ENCODE measurements at places on chromosomes 2 and 18. TPM values are rescaled to one million over a fixed set of nuclear protein-coding genes. Genes with fewer than 3 reads are reported as not detected.

DNA sequence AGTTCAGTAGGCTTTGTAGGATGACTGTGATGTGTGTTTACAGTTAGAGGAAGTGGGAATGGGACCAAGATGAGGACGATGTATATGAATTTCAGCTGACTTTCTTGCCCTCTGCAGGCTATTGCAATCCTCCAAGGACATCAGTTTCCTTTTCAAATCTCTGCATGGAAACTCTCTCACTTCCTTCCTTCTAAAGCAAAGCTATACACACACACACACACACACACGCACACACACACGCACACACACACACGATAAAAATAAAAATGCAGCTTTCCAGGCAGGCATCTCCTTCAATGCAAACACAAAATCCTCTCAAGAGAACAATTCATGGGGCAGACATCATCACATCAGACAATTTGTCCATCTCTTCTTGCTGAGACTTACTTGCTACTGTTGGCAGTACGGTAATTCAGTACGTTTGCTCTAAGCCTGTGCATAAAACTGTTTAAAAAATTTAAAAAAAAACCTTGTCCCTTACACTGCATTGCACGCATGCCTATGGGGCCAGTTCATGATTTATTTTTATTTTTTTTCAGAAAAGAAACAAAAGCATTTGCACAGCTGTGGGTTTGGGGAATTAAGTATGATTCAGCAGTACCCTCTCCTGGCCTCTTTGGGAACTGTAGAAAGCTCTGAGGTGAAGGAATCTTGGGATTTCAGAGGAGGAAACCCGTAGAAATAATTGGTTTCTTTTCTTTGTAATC lies 27.1 kb upstream of the ICOS start:
- DNase-seq: no peak

DNA sequence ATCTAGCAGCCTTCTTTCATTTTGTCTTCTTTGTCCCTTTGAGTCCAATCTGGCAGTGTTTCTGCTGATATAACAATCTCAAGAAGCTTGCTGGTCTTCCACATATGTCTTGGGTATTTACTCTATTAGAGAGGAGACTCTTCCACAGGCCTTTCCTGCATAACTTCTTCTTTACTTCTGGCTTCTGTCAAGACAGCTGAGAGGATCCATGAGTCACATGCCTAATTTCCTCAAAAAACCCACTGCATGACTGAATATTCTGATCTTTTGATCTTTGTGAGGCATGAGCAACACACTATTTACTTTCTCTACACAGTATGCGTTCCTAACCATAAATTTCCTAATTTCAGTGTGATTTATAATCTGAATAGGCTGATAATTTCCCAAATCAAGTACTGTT lies 5.1 kb upstream of the DCC start:
- no peak for DNase-seq

DNA sequence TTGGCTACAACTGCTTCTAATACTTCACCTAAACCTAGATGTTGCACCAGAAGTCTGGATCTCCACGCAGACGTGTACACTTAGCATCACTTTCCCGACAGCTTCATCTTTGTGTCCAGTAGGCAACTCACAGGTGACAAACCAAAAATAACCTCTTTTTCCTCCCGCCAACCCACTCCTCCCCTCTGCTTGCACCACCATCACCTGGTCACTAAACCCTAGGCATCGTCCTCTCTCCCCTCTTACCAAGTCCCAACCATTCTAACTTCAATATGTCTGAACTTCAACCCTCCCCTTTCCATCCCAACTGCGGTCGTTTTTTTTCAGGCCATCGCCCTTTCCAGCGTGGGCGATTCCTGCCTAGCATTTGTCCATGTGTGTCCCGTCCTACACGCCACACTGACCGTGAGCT lies 413 bp upstream of the CHMP3 start:
- no peak for DNase-seq

GRCh38 chr2:184799379-184799778 lies 201.1 kb downstream of the ZNF804A start:
- no peak for DNase-seq

GRCh38 chr2:197500503-197501131 lies 438 bp downstream of the HSPE1 start:
- no peak for DNase-seq

- peak; percentile 94 for DNase-seq
Observed at GRCh38 chr2:9142551-9143263, 63.9 kb upstream of the ASAP2 start.

DNA sequence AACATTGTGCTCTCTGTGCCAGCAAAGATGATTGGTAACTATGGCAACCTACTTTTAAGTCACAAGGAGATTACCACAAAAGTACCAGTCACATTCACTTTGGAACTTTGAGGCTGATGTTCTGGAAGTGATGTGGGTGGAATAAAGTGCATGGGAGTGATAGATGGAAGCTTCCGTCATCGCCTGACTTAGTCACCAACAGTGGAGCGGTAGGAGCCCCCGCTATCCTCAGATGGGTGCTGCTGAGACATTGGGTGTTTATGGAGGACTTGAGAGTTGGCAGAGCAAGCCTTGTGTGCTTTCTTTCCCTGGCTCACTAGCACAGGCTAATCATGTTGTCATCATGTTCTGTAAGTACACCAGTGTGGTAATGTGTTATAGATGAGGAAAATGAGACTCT lies 4.6 kb downstream of the PPP1R7 start:
- DNase-seq: no peak

GRCh38 chr18:50654658-50655550 lies 95.0 kb downstream of the MAPK4 start:
- no peak for DNase-seq

The INHA gene
- total RNA-seq: 2.7 TPM

The ELOA2 gene
- total RNA-seq: not detected

The EN1 gene
- total RNA-seq: not detected

The PARD3B gene
- 24.9 TPM for total RNA-seq

The RAB27B gene
- 0.28 TPM for total RNA-seq

The REG1B gene
- total RNA-seq: not detected

The RAB12 gene
- 41.3 TPM for total RNA-seq

Data from chondrocyte (in vitro differentiated cells).